ENCODE measurements at places on chromosomes 1 and 21. TPM values are rescaled to one million over a fixed set of nuclear protein-coding genes. Genes with fewer than 3 reads are reported as not detected.

The MX2 gene
- 0.90 TPM for polyA plus RNA-seq

The C1orf115 gene
- 42.3 TPM for polyA plus RNA-seq

The TXNIP gene
- 75.3 TPM for polyA plus RNA-seq

The NEGR1 gene
- polyA plus RNA-seq, result 1.0 TPM

The DMBX1 gene
- not detected for polyA plus RNA-seq

The CHRM3 gene
- 5.7 TPM for polyA plus RNA-seq

The S100A1 gene
- 1.3 TPM for polyA plus RNA-seq

The ANKRD45 gene
- polyA plus RNA-seq, result 2.2 TPM

The SPRR2B gene
- polyA plus RNA-seq, result not detected

The TTC22 gene
- 9.0 TPM for polyA plus RNA-seq

The AMY2A gene
- polyA plus RNA-seq, result not detected

The MARK1 gene
- polyA plus RNA-seq, result 4.5 TPM

The CIART gene
- polyA plus RNA-seq, result 7.1 TPM

The C1QC gene
- polyA plus RNA-seq, result 13.4 TPM

The BATF3 gene
- polyA plus RNA-seq, result 3.5 TPM

The CLEC20A gene
- not detected for polyA plus RNA-seq

The POLR3GL gene
- 27.3 TPM for polyA plus RNA-seq

The UTS2 gene
- polyA plus RNA-seq, result 0.29 TPM

The PDPN gene
- 508 TPM for polyA plus RNA-seq

The LYPD8 gene
- polyA plus RNA-seq, result not detected

The DYNLT5 gene
- polyA plus RNA-seq, result 0.13 TPM

The SPATA1 gene
- polyA plus RNA-seq, result 1.4 TPM

The VHLL gene
- polyA plus RNA-seq, result not detected

The CCDC185 gene
- polyA plus RNA-seq, result not detected

The SYT2 gene
- polyA plus RNA-seq, result 0.12 TPM
